ENCODE measurements at places on chromosomes 5 and 9.

GRCh38 chr9:129319076-129319937 lies 141.2 kb upstream of the IER5L start:
- DNase-seq = no peak

- DNase-seq = no peak
Observed at GRCh38 chr5:72518001-72518683, 10.9 kb upstream of the ZNF366 start.

- DNase-seq = no peak
Observed at GRCh38 chr9:107175041-107175440, 108.0 kb upstream of the RAD23B start.

DNA sequence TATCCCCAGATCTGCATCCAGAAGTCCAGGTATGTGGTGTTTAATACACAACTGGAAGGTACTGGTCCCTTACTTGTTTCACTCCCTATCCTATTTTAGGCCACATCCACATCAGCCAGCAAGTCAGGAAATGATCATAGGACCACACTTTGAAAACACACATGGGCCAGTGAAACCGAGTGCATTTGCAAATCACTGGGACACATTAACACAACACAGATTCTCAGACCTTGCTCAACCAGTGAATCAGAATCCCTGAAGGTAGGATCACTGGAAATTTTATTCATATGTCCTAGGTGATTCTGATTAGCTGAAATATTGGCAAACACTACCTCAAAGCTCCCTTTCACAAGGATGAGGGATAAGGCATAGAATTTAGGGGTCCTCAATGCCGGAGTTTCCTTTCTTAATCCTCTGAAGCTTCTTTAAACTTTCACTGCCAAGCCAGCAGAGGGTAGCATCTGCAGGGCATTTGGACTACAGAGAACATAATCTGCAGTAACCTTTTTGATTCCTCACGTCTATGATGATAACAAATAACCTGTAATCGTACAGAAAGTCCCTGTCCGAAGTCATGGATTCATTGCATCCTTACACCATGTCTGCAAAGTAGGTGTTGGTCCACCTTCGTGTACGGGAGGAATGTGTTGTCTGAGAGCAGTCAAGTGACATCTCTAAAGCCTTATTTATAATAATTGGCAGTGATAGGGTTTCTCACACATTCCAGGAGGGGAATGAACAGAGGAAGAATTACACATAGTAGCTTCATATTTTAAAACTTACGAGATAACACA lies 11.0 kb upstream of the ABLIM3 start:
- DNase-seq = no peak

- DNase-seq = no peak
Observed at GRCh38 chr5:127856292-127856691, 153.1 kb downstream of the CCDC192 start.

DNA sequence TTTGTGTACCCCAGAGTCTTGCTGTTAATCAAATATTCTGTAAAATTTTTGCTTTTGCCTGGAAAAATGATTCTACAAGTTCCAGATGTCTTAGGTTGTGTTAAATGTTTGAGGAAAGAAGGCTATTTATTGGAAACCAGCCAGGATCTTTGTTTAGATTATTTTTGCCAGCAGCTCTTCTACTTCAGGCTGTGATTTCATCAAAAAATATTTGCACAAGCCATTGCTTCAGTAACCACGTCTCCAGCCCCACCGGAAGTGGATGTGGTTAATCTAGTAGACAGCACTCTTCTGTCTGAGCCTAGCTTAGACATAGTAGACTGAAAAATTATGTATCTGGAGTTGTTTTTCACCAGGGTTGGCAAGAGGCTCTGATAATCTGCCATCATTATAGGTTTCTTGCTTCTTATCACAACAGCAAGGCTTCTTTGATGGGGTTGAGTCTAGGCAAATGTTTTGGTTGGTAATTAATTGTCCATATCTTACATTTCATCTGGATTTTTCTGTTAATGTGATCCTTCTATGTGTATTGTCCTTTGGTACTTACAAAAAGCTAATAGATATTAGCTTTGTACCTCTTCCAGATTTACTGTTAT lies 17.1 kb downstream of the KCTD16 start:
- no peak for DNase-seq

GRCh38 chr5:39605145-39605544 lies 180.4 kb upstream of the DAB2 start:
- no peak for DNase-seq

GRCh38 chr9:125929846-125930245 lies 182.7 kb downstream of the PBX3 start:
- DNase-seq = no peak

DNA sequence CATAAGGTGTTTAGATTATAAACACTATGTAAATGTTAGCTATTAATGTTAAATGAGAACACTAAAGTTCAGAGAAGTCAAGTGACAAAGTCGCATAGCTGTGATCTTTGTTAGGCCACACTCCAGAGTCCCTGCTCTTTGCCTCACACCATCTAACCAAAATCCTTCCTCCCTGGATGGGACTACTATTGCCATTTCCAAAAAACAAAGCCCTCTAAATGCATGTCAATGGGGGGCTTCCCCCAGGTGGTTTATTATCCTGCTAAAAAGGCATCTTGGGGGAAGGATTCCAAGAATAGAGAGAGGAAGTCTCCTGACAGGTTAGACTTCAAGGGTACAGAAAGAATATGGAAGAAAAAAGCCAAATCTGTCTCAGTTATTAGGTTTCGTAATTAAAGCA lies 10.4 kb downstream of the NR6A1 start:
- no peak for DNase-seq

Data from nucleus accumbens (tissue), 56 donors.